MV-4-11 (cell line): ENCODE measurements at places on chromosomes 5 and 9.

DNA sequence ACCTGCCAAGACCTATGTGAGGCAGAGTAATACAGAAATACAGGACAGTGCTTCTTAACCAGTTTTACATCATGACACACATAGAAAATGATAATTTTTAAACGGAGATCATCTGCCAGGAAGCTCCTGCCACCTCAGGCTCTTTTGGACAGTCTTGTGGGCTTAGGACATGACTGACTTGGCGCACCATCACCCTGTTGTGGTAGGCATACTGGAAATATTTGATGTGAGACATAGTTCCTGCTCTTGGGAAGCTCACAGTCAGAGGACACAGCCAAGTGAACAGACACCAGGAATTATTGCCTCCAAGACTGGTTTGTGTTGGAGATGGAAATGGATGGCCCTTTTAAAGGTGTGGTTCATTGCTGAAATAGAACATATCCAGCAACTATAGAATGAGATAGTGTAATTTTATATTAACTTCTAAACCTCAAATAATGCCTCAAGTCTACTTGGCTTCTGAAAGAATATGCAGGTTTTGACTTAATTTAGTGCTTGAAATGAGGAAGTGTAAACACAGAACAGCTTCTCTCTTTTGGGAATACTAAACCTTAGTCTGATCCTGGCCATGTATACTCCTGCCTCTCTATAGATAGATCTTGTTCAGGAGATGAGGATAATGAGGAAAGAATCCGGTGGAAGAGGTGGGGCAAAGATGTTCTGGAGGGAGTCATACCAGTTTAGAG is 19.7 kb downstream of the CPEB4 start:
- DNase-seq, result peak; percentile 5

- DNase-seq, result no peak
These were observed 115.5 kb upstream of the ACTBL2 start for GRCh38 chr5:57598097-57598496.

DNA sequence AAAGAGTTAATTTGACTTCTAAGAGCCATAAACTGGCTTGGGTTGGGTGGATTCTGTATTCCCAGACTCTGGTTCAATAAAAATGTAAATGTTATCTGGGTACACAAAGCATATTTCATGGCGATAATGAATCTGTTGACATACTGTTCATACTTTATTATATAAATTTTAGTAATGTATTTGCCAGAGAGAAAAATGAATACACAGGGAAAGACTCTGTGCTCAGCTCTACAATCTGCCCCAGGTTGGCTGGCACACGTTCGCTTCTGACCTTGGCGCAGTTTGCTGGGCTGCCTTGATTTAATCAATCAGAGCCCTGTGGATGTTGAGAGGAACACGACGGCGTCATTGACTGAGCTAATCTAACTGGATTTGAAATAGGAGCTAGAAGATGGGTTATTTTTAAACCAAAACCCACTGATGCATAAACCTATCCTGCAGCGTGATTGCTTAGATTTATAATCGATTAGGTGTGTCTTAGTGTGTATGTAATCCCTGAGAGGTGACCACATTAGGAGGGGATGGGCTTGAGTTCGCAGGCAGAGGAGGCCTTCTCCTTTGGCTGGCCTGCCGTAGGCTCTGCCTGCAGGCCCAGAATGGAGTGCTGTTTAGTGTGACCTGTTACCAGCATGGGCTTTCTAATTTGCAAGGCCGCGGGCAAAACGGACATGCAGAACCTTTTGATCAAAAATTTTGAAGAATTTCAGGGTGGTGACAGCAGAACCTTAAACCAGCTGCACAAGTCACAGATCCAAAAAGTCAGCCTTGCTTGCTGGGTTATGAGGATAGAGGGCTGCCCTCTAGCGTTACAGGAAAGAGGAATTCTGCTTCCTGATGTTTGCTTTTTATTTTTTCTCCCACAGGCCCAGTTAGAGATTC is 3.9 kb upstream of the ADCY2 start:
- DNase-seq, result no peak

- peak; percentile 77 for DNase-seq
These were observed 294.3 kb downstream of the TAF11L14 start for GRCh38 chr5:17928581-17928981.

- DNase-seq, result peak; percentile 17
These were observed 6.2 kb downstream of the RNF183 start for GRCh38 chr9:113296796-113297558.

DNA sequence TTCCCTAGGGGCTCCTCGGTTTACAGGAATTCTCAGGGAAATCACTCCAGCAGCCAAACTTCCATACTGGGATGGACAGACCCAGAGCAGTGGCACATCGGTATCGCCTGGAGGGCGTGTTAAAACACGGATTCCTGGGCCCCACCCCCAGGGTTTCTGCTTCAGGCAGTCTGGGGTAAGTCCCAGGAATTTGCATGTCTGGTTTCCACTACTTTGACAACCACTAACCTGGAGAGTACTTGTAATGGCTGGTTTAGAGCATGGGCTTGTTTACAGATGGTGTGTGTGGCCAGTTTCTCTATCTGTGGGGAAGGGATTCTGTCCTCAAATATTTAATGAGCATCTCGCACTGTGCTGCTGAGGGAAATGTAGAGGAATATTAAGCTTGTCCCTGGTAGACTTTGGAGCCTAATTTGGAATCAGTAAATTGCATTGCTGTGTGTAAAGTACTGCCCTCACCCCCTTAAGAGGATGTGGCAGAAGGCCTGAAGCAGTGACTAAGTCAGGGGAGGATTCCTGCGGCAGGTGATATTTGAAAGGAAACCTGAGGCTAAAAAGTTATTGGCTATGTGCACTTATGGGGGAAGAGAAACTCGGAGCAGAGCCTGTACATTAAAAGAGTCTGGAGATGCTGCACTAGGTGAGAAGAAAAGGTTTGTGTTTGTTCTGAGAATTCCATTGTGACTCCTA is 18.6 kb upstream of the TJP2 start:
- DNase-seq, result no peak

DNA sequence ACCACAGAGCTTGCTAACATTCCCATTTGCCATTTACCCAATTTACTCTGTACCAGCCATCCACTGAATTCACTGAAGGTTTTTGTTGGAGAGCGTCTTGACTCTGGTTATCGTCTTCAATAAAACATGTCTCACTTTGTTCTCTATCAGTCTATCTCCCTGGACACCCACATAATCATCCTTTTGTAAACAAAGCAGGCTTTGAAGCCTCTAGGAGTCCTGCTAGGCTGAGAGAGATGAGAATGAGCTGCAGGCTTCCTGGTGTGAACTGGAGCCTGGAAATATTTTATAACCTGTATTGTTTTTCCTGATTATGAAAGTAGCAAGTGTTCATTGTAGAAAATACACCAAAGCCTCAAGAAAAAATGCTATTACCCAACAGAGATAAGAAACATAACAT is 140.6 kb upstream of the ZNF366 start:
- no peak for DNase-seq

DNA sequence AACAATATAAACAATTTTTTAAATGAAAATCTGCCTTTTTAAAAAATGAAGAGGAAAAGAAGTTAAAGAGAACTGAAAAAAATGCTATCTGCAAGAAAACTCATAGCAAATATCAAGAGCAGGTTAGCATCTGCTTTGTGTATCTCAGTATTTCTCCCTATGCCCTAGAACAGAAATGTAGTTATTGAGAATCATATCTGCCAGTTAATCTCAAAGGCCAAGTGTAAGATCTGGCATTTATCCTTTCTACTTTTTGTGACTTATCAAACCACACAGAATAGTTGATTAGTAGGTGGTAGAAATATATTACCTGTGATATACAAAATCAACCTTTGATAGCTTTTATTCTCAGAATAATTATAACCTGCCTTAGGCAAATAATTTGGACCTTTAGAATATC is 1699.8 kb downstream of the EFNA5 start:
- DNase-seq, result no peak

- peak; percentile 91 for DNase-seq
These were observed 174.2 kb upstream of the TBC1D2 start for GRCh38 chr9:98429613-98430012.

- DNase-seq, result peak; percentile 91
These were observed 34.2 kb upstream of the MIER3 start for GRCh38 chr5:56985936-56986625.

GRCh38 chr9:116688806-116689485 is 1.8 kb downstream of the TRIM32 start:
- DNase-seq, result no peak

GRCh38 chr5:108607421-108607820 is 140.3 kb upstream of the FER start:
- no peak for DNase-seq

- no peak for DNase-seq
These were observed 406.3 kb downstream of the PDE4D start for GRCh38 chr5:59487068-59487686.

GRCh38 chr5:179244044-179244443 is 101.2 kb downstream of the ADAMTS2 start:
- DNase-seq, result no peak

DNA sequence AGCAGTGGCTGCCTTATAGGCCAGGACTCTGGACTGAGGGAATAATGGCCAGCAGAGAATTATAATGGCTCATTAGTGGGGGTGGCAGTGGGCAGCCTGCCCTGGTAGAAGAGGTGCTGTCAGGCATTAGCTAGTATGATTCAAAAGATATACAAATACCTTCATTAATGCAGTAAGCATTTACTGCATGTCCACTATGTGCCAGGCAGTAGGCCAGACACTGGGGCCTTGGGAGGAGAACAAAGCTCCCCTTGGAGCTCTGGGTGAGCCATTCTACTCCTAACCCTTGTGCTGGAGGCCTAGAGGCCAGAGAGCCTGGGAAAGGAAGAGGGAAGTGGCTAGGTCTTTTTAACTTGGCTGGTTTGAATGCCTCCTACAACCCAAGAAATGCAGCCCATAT is 2.0 kb upstream of the GARNL3 start:
- no peak for DNase-seq

DNA sequence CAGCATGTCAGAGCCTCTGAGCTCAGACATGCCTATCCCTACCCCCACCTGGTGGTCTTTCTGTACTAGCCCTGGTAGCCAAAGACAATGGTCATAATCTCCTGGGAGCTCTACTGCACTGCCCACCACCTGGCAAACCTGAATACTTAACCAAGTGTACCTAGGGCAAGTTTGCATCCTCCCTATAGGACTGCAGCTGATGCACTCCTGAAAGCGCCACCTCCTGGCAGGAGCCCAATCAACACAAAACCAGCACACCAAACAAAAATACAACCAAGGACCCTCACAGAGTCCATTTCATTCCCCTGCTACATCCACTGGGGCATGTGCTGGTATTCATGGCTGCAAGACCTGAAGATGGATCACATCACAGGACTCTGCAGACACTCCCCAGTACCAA is 14.8 kb upstream of the FAM174A start:
- no peak for DNase-seq

GRCh38 chr9:118395415-118395814 is 691.2 kb downstream of the TLR4 start:
- peak; percentile 1 for DNase-seq

DNA sequence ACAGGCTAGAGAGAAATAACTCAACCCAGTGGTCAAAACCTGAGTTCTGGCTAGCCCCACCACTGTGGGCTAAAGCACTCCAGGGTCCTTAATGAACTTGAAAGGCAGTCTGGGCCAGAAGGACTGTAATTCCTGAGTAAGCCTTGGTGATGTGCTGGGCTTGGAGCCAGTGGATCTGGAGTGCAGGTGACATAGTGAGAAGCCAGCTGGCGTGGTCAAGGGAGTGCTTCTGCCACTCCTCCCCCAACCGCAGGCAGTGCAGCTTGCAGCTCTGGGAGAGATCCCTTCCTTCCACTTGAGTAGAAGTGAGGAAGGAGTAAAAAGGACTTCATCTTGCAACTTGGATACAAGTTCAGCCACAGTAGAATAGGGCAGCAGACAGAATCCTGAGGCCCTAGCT is 424.0 kb downstream of the CDH18 start:
- DNase-seq, result no peak

GRCh38 chr5:40384782-40385390 is 294.8 kb upstream of the PTGER4 start:
- peak; percentile 96 for DNase-seq

DNA sequence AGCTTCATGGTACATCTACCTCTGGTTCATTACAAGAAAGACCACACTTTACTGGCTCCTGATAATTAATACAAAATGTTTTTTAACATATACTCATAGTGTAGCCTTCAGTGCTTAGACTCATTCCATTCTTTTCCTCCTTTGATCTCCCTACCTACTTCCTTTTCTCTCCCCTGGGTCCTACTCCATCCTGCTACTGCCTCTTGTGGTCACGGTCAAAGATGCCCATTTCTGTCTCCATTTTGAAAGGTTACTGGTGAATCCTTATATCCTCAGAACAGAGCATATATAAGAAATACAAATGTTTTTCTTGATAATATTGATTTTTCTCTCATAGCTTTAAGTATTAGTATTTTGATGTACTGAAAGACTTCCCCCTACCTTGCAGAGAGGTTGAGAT is 375.9 kb downstream of the ARRDC3 start:
- DNase-seq, result no peak

GRCh38 chr9:83068414-83068813 is 5.5 kb upstream of the RASEF start:
- DNase-seq, result no peak

GRCh38 chr5:34858790-34859189 is 19.8 kb downstream of the TTC23L start:
- no peak for DNase-seq

GRCh38 chr9:2859776-2860379 is 16.0 kb upstream of the PUM3 start:
- DNase-seq, result peak; percentile 59

DNA sequence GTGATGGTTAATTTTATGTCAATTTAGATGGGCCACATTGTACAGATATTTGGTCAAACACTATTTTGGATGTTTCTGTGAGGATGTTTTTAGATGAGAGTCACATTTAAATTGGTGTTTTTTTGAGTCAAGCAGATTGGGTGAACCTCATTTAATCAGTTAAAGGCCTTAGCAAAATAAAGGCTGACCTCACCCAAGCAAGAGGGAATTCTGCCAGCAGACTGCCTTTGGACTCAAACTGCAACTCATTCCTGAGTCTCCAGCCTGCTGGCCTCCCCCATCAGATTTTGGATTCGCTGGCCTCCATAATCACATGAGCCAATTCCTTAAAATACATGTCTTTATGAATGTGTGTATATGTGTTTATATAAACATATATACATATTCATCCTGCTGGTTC is 282.7 kb upstream of the POU5F2 start:
- no peak for DNase-seq

- no peak for DNase-seq
These were observed 1908.0 kb downstream of the EFNA5 start for GRCh38 chr5:105762728-105763127.

GRCh38 chr5:76292620-76293322 is 110.3 kb upstream of the IQGAP2 start:
- DNase-seq, result peak; percentile 91

DNA sequence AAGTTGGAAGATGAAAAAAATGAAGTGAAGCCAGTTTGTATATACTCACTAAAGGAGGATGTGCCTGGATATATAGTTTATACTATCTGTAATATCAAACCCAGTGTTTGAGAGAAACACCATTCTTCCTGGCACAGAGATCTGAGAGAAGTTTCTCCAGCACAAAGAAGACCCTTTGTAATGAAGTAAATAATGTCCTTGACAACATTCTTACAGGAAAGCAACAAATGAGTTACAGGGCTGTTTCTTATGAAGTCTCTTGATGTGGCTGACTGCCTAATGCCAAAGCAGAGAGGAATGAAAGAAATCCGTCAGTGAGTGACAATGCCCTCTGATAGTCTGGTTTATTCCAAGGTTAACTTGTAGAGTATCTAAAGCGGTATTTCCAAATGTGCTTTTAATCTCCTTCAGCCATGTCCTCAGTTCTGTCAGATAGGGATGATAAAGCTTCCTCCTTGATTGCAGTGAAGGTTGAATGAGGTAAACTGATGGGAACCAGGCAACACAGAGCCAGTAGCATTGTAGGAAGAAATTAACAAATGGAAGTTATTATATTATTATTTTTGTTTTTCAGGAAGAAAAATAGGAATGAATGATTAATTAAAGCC is 123.1 kb upstream of the ZNF608 start:
- no peak for DNase-seq
